ENCODE measurements at places on chromosomes 5 and 9.

DNA sequence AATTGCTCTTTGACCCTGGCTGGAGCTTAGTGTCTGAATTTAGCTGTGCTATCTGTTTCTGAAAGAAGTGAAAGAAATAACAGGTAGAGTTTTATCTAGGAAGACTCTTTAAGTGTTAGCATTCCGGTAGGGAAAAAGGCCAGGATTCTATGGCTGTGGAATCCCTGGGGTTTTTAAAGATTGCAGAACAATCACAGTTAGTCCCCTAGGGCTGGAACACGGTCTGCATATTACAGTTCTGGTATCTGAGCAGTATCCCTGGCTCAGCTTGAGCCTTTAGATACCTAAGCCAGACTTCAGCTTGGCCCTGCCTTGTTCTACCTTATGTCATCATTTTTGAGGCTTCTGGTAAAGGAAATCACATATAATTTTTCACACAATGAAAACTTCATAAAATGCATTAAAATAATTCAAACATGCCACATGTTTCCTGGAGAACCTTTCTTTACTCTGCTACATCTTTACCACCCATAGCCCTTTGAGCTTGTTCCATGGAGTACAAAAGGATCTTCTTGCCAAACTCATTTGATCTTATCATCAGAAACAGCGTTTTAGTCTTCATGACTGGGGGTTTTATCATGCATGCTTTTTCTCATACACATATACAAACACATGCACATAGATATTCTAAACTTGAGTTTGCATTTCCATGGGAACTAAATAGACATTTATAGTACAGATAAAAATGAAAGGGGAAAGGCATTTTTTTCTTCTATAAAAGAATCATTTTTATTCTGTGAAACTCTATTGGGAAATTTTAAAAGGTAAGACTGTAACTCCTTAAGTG lies 410.8 kb downstream of the CETN3 start:
- no peak for DNase-seq

- no peak for DNase-seq
Observed at GRCh38 chr9:73118286-73118685, 33.4 kb upstream of the ANXA1 start.

- DNase-seq, result no peak
Observed at GRCh38 chr5:134603059-134603458, 29.6 kb downstream of the SAR1B start.

DNA sequence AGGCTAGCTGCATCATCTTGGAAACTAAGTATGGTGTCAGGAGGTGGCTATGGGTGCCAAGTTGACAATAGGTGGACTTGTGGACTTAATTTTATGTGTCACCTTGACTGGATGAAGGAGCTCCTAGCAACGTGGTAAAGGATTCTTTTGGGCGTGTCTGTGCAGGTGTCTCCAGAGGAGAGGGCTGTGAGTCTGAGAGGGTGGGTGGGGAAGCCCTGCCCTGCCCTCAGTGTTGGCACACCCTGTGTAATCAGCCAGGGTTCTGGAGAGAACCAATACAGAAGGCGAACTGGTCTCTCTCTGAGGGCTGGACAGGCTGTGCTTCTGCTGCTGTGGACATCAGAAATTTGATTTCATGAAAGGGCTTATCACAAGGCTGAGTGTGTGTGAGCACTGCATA lies 61.0 kb downstream of the GTF3C4 start:
- no peak for DNase-seq

GRCh38 chr5:159478950-159479349 lies 148.7 kb upstream of the IL12B start:
- no peak for DNase-seq

- no peak for DNase-seq
Observed at GRCh38 chr9:32218100-32218767, 166.2 kb upstream of the ACO1 start.

GRCh38 chr5:1805326-1805725 lies 4.1 kb downstream of the NDUFS6 start:
- no peak for DNase-seq

GRCh38 chr9:102845827-102846371 lies 149.2 kb upstream of the CYLC2 start:
- peak; percentile 58 for DNase-seq

GRCh38 chr5:69013481-69013880 lies 80.3 kb upstream of the SLC30A5 start:
- no peak for DNase-seq

GRCh38 chr5:139205124-139205523 lies 7.0 kb upstream of the SIL1 start:
- DNase-seq, result no peak

GRCh38 chr5:55108661-55109060 lies 6.2 kb downstream of the GZMA start:
- no peak for DNase-seq

GRCh38 chr5:119655061-119655460 lies 25.7 kb downstream of the FAM170A start:
- no peak for DNase-seq

- DNase-seq, result peak; percentile 1
Observed at GRCh38 chr5:172293054-172293744, 9.6 kb upstream of the UBTD2 start.

GRCh38 chr5:178247481-178248456 lies 15.2 kb upstream of the PHYKPL start:
- no peak for DNase-seq

GRCh38 chr9:2771087-2771486 lies 53.8 kb downstream of the KCNV2 start:
- no peak for DNase-seq

- no peak for DNase-seq
Observed at GRCh38 chr9:112361601-112362000, 18.3 kb upstream of the HSDL2 start.

GRCh38 chr5:122444411-122444810 lies 132.4 kb downstream of the SNCAIP start:
- no peak for DNase-seq

GRCh38 chr5:143833177-143833576 lies 21.2 kb downstream of the HMHB1 start:
- DNase-seq, result no peak

- DNase-seq, result no peak
Observed at GRCh38 chr5:108046955-108047670, 334.8 kb downstream of the FBXL17 start.

DNA sequence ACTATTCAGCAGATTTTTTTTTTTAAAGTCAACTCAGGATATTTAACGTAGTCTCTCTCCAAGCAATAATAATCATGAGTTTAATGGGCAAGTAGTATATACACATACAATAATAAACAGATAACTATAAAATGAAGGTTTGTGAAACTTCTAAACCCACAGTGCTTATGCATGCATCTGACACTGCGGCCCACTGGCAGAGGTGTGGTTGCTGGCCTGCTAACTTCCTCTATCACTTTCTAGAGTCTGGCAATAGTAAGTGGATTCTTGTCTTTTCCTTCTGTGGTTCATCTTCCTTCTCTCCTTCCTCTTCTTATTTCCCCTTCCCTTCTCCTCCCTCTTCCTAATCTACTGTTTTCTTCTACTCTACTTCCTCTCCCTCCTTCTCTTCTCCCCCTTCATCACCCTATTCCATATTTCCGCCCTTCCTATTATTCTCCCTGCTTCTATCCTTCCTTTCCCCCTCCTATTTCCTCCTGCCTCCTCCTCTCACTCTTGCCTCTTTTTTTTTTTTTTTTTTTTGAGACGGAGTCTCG lies 18.6 kb upstream of the AGXT2 start:
- no peak for DNase-seq

DNA sequence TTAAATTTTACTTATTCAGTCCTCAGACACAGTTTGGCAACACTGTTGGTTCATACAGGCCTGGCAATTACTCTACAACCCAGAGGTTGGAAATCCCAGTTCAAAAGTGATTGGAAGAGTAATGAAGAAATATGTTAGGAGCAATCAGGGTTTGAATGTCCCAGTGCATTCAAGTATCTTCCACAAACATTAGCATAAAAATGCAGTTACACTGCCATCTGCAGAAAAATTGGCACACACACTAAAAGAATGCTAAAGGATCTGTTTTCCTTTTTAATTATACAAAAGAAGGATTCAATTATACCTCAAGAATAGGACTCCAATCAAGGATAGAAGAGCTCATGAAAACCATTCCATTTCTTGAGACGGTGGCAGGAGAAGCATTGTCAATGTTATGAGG lies 130.2 kb downstream of the DNAH5 start:
- no peak for DNase-seq

- DNase-seq, result peak; percentile 33
Observed at GRCh38 chr5:123000731-123001130, 35.8 kb downstream of the PPIC start.

DNA sequence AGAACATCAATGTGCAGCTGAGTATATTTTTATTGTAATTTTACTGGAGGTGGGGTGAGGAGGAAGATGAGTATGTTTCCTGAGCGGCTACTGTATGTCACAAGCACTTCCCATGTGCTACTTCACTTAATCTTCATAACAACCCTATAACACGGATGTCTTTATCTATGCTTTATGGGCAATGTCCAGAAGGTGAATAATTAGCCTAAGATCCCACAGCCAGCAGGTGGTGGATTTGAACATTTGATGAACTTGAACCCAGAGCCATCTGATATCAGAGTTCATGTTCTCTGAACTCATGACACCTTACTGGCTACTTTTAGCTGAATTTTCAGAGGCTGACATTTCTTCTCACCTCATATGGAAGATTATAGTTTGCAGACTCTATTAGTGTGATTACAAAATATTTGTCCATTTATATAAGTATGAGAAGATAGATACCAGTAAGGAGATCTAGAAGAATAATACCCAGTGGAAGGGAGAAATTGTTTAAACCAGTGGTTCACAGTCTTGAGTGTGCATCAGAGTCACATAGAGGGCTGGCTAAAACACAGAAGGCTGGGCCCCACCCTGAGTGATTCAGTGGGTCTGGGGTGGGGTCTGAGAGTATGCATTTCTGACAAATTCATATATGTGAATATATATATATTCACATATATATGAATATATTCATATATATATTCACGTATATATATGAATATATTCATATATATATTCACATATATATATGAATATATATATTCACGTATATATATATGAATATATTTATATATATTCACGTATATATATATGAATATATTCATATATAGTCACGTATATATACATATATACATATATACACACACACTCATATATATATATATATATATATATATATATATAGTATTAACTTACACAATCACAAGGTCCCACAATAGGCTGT lies 164.4 kb upstream of the NR3C1 start:
- DNase-seq, result no peak

DNA sequence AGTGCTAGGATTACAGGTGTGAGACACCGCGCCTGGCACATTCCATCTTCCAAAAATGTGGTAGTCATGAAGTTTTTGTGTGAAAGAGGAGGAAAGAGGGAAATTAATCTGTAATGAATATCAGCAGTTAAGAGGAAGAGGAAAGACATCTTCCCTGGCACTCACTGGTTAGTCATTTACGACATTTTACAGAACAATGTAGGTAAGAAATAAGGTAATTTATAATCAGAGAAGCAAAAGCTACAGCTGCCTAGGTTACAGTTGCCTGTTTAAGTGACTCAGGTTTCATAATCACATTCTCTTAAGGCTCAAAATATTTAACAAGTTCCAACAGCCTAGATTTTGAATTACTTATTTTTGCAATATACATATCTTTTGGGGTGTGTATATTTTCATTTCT lies 26.9 kb downstream of the CNOT6 start:
- no peak for DNase-seq

- no peak for DNase-seq
Observed at GRCh38 chr5:143713047-143714003, 98.6 kb upstream of the HMHB1 start.

- no peak for DNase-seq
Observed at GRCh38 chr9:126221480-126221879, 105.1 kb upstream of the MVB12B start.

DNA sequence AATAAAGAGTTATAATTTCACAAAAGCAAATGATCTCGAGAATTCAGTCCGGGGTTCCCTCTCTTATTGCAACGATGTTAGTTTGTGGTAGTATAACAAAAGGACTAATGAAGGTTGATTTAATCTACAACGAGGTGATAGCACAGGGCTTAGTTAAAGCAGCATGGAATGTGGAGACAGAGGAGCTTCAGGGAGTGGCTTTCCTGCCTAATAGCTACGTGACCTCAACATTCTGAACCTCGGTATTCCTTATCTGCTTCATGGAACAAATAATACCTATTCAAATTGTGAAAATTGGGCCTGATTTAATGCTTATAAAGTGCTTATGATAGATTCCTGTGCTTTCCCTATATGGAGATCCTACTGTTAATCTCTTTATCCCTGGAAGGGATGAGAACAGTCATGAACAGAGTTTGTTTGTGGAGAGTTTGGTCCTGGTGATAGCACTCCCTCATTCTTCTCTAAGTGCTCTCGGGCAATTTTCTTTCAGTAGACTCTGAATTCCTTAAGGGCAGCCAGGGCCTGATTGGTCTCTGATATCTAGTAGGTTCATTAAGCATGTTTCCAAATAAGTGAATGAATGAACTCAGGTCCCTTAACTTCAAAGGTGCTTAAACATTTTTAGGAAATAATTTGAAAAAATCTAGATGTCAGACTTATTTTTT lies 104.1 kb upstream of the TUT7 start:
- no peak for DNase-seq

GRCh38 chr9:113506090-113506589 lies 42.6 kb downstream of the RGS3 start:
- DNase-seq, result no peak

DNA sequence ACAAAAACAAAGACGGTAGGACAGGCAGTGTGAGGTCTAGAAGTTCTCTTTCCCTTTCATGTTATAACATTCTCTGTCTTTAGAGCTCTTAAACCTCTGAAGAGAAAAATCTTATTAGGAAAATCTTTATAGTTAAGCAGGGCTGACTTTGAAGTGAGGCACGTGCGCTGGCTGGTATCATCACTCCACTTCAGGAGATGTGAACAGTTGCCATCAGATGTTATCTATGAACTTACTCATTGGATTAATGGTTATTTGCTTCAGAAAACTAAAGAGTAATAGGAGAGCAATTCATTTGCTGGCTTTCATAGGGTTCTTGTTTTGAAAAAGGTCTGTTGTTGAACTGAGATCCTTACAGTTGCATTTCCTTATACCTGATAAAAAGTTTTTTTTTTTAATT lies 25.7 kb downstream of the LRRTM2 start:
- DNase-seq, result no peak

- DNase-seq, result no peak
Observed at GRCh38 chr9:89911721-89912604, 307.2 kb downstream of the GADD45G start.

GRCh38 chr5:102720969-102721368 lies 34.1 kb upstream of the PAM start:
- DNase-seq, result no peak

GRCh38 chr5:140568443-140569063 lies 3.9 kb downstream of the SLC35A4 start:
- no peak for DNase-seq

DNA sequence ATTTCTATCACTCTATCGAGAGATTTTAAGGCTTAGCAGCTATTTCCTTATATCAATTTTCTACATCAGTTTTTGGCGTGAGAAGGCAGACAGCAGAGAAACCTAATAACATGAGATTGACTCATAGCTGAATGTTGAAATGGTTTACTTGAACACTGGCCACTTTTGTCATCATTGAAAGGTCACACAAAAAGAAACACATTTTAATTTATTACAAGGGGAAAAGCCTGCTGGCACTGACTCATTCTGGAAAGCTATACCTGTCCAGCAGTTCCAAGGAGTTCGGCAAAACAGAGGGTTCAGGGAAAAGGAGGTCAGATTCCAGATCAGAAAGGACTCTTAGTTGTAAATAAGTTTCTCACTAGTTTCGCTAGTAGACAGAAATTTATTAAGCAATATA lies 566.4 kb downstream of the DNAH5 start:
- DNase-seq, result no peak

GRCh38 chr9:33924978-33925797 lies 108.2 kb downstream of the UBE2R2 start:
- no peak for DNase-seq
